ENCODE measurements at places on chromosomes 4 and X.

GRCh38 chrX:16855363-16856075 is 14.6 kb downstream of the RBBP7 start:
- DNase-seq = no peak

- DNase-seq = no peak
Measured at GRCh38 chr4:47270201-47270888, 193.2 kb downstream of the COMMD8 start.

- no peak for DNase-seq
Measured at GRCh38 chr4:183149616-183150539, 50.8 kb downstream of the WWC2 start.

DNA sequence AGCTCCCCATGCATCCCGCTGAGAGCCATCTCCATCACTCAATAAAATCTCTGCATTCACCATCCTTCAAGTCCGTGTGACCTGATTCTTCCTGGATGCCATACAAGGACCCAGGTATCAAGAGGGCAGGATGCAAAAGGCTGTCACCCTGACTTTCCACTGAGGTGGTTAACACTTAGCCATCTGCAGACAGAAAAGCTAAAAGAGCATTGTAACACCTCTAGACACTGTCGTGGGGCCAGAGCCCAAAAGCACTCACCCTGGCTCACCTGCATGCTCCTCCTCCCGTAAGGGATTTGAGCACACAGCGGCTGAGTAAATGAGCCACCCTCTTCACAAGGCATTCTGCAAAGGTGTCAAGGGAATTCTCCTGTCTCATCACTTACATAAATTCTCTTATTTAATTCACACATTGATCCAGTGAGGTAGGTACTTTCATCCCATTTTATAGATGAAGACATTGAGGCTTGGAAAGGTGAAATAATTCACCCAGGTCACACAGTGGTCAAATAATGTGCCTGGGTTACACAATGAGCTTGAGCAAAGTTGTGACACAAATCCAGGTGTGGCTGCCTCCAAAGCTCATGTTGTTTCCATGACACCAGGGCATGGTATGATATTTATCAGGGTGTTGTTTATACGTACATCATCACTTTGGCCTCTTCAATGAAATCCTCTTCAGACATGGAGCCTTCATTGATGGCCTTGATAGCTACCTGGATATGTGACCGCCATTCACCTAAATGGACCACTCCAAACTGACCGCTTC is 48.0 kb downstream of the TXK start:
- DNase-seq = no peak

DNA sequence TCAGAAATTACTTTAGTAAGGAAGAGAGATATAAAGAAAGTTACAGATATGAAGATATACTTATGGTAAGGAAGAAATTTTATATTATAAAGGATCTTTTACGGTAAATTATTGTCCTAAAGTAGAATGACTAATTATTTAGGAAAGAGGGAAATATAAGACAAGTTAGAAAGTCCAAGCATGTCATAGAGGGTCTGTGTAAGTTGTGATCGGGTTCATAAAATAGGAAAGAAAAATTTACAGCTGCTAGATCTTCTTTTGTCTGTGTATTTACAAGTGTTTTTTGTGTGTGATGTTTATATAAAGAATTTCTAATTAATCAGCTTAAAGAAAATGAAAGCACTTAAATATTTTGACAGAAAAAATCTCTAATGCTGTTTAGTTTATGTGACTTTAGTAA is 1054.9 kb upstream of the DIAPH2 start:
- DNase-seq = no peak

DNA sequence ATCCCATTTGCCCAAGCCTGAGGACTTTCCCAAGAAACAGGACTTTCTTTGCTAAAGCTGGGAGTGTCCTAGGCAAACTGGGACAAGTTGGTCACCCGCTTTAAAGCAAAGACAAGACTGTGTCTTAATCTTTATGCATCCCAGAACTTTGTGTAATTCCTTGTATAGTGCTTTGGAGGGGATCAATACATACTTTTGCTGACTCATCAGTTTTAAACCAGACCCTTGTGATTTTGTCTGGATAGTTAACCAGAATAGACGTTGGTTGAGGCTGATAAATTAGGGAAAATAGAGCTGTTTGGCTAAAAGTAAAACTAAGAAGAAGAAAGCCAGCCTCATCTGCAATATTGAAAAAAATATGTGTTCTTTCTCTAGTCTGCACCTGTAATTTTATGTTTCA is 82.8 kb downstream of the IL1RAPL1 start:
- no peak for DNase-seq

DNA sequence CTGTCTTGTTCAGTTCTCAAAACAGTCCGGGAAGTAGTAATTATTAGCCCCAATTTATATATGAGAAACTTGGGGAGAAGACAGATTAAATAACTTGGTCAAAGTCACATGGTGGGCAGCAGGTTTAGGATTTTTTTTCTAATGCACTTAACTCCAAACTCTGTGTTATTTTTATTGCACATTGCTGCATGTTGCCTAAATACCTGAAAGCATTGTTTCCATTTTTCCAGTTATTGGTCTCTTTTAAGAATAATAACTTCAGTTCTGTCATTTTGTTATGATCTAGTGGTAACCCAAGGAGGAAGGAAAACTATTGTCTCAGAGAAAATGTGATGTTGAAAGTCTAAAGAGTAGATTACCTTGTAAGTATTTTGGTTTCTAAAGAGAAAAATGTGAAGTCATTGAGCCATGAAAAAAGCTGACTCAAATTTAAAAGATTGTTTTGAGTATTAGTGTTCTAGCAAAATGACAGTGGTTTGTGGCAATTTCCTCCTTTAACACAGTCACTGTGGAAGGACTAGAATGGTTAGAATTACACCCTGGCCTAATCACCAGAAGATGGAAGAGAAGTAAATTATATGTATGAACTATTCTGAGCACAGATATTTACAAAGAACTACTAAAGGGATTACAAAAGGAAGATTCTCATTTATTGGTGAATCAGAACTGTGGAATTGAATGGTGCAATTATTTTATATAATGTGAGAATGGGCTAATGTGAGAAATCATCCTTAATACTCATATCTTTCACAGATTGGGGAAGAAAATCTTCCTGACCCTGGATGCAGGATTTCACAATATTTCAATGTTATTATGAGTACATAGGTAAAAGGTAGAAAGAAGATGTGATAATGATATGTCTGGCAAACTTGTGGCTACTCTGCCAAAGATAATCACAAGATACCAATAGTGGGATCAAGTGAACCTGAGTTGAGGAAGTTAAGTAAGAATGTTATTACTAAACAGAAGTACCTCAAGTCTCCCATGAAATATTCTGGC is 21.7 kb upstream of the CXCL8 start:
- no peak for DNase-seq

DNA sequence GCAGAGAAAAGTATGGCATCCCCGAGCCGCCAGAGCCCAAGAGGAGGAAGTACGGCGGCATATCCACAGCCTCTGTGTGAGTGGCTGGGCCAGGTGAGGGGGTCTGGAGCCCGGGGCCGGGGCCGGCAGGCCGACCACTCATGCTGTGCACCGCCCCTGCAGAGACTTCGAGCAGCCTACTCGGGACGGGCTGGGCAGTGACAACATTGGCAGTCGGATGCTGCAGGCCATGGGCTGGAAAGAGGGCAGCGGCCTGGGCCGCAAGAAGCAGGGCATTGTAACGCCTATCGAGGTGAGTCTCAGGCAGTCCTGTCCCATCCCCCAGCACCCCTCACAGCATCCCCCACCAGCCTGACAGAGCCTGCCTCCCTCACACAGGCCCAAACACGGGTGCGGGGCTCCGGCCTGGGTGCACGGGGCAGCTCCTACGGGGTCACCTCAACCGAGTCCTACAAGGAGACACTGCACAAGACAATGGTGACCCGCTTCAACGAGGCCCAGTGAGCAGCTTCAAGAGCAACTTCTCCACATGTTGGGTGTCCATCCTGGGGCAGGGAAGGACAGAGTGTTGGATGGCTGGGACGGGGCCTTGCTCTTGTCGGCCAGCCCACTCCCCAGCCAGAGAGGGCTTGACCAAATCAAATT is 7.4 kb upstream of the UBA1 start:
- no peak for DNase-seq

DNA sequence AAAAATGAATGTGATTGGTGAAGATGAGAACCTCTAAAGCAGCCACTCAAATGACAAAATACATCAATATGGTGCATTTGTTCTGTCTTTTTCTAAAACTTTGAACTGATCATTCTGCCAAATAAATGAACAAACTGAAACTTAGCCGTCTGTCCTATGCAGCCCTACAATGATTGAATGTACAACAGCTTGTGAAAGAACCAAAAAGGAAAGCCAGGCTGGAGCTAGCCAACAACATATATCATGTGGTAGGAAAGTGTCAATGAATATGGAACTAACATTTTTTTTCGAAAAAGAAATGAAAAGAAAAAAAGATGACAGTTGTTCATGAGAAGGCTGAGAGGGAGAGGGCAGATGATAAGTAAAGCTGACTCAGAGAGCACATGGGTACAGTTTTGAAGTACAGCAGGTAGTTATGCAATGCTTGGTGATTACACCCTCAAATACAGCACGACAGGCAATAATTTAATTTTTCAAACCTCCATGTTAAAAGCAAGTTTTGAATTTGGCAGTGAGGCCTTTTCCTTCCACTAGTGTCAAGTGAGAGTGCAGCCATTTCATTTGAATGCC is 21.2 kb upstream of the SLC7A11 start:
- DNase-seq = no peak

- no peak for DNase-seq
Measured at GRCh38 chr4:41435510-41435909, 102.4 kb upstream of the LIMCH1 start.

GRCh38 chr4:45147866-45148265 is 421.5 kb upstream of the GNPDA2 start:
- DNase-seq = no peak

- DNase-seq = no peak
Measured at GRCh38 chrX:13055486-13055885, 11.1 kb upstream of the FAM9C start.

- peak; percentile 22 for DNase-seq
Measured at GRCh38 chr4:84965553-84966381, 723 bp downstream of the WDFY3 start.

GRCh38 chr4:122341886-122342285 is 36.9 kb upstream of the ADAD1 start:
- no peak for DNase-seq

DNA sequence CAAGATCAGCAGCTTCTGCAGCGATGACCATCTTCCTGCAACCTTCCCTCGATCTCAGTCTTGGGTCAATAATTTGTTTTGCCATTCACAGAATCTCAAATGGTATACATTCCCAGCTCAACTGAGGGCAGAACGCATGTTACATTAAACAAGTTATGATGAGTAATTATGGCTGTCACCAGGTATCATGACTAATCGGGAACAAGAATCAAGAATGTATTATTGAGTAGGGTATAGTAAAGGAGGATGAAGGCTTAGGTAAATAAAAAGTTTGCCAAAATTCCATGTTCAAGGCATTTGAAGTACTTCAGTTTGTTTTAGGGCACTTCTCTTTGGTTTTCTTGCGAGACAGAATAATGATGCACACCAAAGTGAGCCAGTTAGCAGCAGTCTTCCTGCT is 194.1 kb downstream of the SH2D1A start:
- no peak for DNase-seq

GRCh38 chr4:83996254-83996653 is 460.3 kb downstream of the GPAT3 start:
- DNase-seq = no peak

- DNase-seq = no peak
Measured at GRCh38 chr4:184196730-184197385, 20.8 kb downstream of the ENPP6 start.

DNA sequence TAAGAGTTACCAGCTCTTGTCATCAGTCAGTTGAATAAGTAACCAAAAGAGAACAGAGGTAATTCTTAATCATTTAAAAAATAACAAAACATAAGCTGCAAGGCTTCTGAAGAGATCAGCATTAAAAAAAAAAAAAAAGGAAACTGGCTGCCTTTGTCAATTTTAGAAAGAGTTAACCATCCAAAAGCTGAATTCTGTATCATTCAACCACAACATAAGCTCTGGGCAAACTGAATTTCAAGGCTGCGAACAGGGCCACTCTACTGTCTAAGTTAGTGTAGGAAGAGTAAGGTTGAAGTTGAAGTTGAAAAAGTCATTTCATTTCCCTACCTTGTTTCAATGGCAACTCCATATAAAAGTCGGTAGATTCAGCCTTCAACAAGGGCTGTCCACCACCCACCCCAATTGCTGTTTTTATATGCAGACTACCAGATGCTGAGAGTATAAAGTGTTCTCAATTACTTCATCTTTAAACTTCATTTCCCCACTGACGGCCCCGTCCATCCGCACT is 1.1 kb upstream of the LIN54 start:
- DNase-seq = no peak

GRCh38 chr4:104942990-104943743 is 203.5 kb upstream of the TET2 start:
- no peak for DNase-seq

DNA sequence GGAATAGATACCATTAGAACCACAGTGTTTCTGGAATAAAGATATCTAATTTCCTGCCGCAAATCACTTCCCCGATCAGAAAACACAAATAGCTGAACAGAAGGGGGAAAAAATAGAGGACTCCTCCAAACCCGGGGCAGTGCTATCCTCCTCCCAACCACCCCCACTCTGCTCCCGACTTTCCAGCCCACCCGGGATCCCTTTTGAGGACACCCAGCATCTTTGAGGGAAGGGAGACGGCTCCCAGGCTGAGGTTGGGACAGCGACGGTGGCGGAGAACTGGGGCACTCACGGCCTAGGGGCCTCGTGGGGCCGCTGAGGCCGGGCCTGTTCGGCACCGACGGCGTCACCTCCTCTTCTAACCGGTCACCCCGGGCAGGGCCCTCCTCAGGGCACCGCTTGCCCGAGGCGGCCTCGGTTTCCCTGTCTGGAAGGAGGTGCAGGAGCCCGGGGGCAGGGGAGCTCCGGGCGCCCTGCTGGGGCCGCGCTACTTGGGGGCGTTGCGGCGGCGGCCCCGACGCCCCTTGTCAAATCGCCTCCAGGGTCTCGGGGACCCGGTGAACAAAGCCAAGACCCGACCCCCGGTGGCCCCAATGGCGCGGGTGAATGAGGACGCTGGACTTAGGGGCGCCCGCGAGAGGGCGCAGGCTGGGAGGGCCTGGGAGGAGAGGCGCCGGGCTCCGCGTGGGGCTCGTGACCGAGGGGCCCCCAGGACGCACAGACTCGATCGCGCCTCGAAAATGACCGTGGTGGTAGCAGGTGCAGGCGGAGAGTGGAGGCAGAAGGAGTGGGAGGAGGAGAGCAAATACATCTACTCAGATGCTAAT is 6.9 kb upstream of the ARX start:
- no peak for DNase-seq

- DNase-seq = no peak
Measured at GRCh38 chrX:72202792-72203401, 21.3 kb downstream of the PIN4 start.
